ENCODE measurements at places on chromosomes 11 and 22.

DNA sequence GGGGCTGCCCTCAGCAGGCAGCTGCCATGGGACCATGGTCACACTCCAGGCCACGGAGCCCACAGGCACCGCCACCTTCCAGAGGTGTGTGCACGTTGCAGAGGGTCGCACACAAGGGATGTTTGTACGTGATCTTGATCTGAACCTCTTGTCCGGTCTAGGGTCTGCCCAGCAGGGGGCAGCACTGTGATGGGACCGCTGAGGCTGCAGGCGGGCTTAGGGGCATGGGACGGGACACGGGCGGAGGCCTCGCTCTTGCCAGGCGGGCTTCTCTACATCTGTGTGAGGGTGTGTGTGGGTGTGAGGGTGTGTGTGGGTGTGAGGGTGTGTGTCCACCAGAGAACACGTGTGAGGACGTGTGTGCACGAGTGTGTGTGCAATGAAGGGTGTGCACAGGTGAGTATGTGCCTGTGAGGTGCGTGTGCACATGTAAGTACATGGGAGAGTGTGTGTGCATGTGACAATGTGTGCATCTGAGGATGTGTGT, 52.4 kb downstream of the CACNA1I start:
- peak; percentile 26 for DNase-seq

DNA sequence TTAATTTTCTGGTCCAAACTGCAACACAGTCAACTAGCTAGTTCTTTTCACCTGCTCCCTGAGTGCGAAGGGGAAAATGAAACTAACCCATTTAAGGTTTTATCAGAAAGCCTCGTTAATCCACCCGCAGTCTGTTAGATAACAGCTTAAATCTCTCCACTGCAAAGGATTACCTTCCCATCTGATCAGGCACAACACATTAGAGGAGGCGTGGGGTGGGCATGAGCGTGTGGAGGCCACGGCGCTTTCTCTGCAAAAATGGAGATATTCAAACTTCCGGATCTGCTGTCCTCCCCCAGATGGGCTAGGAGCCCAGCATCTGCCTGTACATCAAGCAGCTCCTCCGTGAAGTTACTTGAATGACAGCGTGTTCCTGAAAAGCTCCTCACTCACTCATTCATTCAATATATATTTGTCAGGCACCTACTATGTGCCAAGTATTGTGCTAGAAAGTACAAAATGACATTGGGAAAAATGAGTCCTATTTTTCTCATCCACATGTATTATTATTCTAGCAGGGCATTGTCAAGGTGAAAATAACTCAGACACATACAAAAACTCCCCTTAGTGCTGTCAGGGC, 13.5 kb upstream of the ANKK1 start:
- DNase-seq: no peak

- no peak for DNase-seq
Observed at GRCh38 chr11:216081-216974, 8.8 kb downstream of the RIC8A start.

DNA sequence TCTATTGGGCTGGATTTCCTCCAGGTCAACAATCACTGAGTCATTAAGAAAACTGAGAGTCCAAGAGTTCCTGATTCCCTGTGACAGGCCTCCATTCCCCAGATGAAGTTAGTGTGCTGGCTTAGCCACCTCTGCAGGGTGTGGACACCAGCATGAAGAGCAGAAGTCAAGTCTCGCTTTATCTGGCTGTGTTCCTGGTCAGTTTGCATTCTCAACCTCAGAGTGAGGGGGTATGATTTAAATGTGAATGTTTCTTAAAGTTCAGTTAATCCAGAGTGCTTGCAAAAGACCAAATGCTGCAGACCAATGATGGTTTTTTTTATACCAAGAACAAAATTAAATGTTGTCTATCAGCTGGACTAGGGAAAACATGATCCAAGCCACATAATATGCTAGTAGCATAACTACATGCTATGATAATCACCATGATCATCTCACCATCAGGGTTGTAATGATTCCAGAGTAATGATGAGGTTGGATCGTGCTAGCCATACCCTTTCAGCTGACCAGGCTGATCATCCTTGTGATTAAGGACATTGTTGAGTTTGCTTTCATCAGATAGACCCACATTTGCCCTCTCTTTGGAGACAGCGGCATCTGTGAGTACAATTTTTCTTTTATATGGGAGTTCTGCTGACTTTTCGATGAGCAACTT, 145.8 kb upstream of the ARHGAP20 start:
- DNase-seq: no peak

GRCh38 chr22:26558248-26558895, 31.6 kb downstream of the TPST2 start:
- DNase-seq: no peak

GRCh38 chr11:75096456-75097172, at the start of gene OR2AT4:
OR2AT4 (minus strand) TSS chr11:75096876.
- no peak for DNase-seq

GRCh38 chr11:44607987-44608386, 42.5 kb downstream of the CD82 start:
- no peak for DNase-seq

- no peak for DNase-seq
Observed at GRCh38 chr11:17985517-17985916, 27.3 kb downstream of the SERGEF start.
